ENCODE measurements at places on chromosomes 7 and 10. TPM values are rescaled to one million over a fixed set of nuclear protein-coding genes. Genes with fewer than 3 reads are reported as not detected.

The CHAT gene
- not detected for polyA plus RNA-seq

The LBX1 gene
- not detected for polyA plus RNA-seq

The GPC2 gene
- 0.12 TPM for polyA plus RNA-seq

The CNPY4 gene
- 6.3 TPM for polyA plus RNA-seq

The TSPAN12 gene
- polyA plus RNA-seq, result 9.8 TPM

The PLA2G12B gene
- not detected for polyA plus RNA-seq

The PARD3 gene
- polyA plus RNA-seq, result 13.7 TPM

The NAT16 gene
- polyA plus RNA-seq, result not detected

The OGDHL gene
- polyA plus RNA-seq, result 0.31 TPM

The TMEM270 gene
- polyA plus RNA-seq, result not detected

The UNC5B gene
- 1.4 TPM for polyA plus RNA-seq

The RPEL1 gene
- polyA plus RNA-seq, result not detected

The SPDYE6 gene
- not detected for polyA plus RNA-seq

The WNT2 gene
- 0.61 TPM for polyA plus RNA-seq

The SPDYE8 gene
- not detected for polyA plus RNA-seq

The CPED1 gene
- 3.0 TPM for polyA plus RNA-seq

The SORCS1 gene
- 0.61 TPM for polyA plus RNA-seq

The ABCC2 gene
- polyA plus RNA-seq, result 1.2 TPM

The DENND10 gene
- polyA plus RNA-seq, result 20.2 TPM

The NODAL gene
- not detected for polyA plus RNA-seq

The RAB18 gene
- 18.1 TPM for polyA plus RNA-seq

The DYDC1 gene
- not detected for polyA plus RNA-seq

Measured in stomach (tissue), 19 donors.